ENCODE measurements at places on chromosomes 4 and X.

GRCh38 chrX:154020536-154021115 is 924 bp upstream of the IRAK1 start:
- no peak for DNase-seq

- DNase-seq, result no peak
These were observed 557.2 kb upstream of the GRIA3 start for GRCh38 chrX:122626871-122627270.

DNA sequence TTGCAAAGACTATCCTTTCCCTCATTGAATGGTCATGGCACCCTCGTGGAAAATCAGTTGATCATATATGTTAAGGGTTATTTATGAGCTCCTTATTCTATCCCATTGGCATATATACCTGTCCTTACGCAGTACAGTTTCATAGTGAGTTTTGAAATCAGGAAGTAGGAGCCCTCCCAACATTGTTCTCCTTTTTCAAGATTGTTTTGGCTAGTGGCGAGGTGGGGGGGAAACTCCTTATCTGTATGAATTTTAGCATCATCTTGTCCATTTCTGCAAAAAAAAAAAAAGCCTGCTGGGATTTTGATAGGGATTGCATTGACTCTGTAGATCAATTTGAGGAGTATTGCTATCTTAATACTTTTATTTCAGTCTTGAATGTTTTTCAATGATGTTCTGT is 2.5 kb upstream of the USP9X start:
- no peak for DNase-seq

DNA sequence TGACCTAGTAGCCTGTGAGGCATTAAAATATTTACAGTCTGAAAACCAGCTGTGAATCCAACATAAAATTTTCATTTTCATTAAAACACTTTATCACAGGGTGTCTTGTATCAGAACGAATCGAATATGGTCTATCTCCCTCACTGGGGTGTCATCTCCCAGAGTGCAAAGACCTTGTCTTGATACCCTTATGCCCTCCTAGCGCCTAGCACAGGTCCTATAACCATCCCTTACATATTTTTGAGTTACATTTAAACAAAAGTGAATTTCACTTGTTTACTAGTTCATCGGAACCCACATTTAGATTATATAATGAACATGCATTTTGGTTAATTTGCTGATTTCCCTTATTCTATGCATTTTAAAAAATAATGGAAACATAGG is 14.0 kb downstream of the DIPK2B start:
- DNase-seq, result no peak

GRCh38 chrX:106692425-106693065 is 34.0 kb upstream of the RNF128 start:
- DNase-seq, result no peak

DNA sequence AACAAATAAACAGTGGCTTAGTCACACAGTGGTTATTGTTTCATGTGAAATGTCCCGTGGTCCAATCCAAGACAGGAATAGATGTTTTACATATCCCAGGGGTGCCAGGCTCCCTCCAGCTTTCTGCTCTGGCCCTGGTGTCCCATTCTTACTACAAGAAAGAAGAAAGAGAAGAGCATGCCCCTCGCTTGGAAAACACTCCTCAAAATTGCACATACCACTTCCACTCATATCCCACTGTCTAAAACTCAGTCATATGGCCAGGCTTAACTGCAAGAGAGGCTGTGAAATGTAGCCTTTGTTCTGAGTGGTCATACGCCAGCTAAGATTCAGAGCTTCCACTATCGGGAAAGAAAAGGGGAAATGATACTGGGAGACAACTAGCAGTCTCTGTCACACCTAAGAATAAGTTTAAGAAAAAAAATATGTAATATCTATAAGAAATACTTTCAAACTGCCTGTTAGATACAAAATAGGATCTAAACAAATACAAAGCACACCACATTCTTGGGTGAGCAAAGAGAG is 306.8 kb upstream of the FAM241A start:
- no peak for DNase-seq

GRCh38 chr4:124899997-124900396 is 187.5 kb upstream of the ANKRD50 start:
- DNase-seq, result no peak

DNA sequence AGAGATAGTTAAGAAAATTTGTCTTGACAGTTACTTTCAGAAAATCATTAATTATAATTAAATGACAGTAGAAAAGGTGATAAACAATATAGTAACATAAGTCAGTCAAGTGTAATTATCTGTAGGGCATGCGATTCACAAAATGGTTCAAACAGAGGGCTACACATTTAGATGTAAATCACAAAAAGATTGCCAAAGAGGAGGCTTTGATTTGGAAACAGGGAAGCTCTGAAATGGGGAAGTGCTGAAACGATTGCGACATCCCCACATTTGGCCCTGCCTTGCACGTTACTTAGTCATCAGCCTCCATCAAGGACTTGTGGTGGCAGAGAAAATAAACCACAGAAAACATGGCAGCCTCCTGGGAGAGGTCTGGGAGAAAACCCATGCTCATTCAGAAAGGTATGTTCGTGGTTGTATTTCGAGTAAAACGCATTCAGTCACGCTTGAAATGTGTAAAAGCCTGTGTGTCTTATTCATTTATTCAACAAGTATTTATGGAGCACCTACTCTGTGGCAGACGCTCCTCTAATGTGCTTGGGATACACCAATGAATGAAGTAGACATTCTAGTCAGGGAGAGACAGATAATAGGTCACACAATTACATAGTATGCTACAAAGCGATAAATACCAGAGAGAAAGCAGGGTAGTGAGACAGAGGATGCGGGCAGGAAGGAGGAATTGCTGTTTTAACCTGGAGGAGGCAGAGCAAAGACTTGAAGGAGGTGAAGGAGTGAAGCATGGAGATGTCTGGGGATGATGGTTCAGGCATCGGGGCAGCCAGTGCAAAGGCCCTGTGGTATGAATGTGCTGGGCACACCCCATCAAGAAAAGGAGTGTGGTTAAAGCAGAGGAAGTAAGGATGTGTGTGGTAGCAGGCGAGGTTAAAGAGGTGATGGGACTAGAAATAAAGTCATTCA is 7.8 kb downstream of the RBM47 start:
- DNase-seq, result no peak

Measured in NCI-H1105 (cell line).